MCF 10A (cell line): ENCODE measurements at places on chromosomes 1 and 21. TPM values are rescaled to one million over a fixed set of nuclear protein-coding genes. Genes with fewer than 3 reads are reported as not detected.

DNA sequence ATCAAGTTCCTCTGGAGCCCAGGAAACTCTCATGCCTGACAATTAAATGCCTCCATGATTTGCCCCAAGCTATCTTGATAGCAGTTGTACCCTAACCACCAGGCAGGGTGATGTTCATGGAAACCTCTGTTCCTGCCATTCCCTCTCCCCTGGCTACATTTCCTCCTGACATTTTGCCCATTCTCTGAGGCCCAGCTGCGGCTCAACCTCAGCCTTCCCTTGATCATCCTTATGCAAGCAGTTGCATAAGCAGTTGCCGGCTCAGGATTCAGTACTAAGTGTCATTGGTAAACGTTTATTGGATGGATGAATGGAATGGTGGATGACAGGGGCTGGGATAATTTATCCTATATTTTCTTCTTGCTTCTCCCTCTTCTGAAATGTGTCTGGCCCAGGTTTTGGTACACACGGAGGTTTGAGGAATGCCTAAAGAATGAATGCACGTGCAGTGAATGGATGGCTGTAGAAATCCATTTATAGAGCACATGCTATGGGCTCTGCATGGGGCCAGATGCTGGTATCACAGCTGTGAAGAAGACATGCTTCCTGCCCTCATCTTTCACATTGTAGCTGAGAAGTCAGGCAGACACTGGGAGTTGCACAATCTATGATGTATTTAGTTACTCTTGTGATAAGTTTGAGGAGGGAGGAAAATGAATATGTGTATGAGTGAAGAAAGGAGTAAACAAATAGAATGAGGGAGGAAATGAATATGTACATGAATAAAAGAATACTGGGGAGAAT, 261.8 kb downstream of the FOXD2 start:
- DNase-seq = no peak
- no peaks in the 10 kb centered on the region for H3K27me3 ChIP-seq
- no peaks in the 10 kb centered on the region for H3K36me3 ChIP-seq
- H3K27ac ChIP-seq = no peak overlapping the region
- no peak overlapping the region for H3K4me3 ChIP-seq

The FMO1 gene
- total RNA-seq = not detected in 2 replicates

The BCAR3 gene
- 83.6 and 130 TPM in 2 replicates for total RNA-seq

The FMO4 gene
- total RNA-seq = 0.63 and 1.5 TPM in 2 replicates

GRCh38 chr1:200328379-200328778, 81.5 kb downstream of the ZNF281 start:
- no peaks in the 10 kb centered on the region for H3K27me3 ChIP-seq
- peaks cover 9% of the 10 kb centered on the region for H3K4me1 ChIP-seq
- no peak for DNase-seq

The CAPN9 gene
- total RNA-seq = not detected in 2 replicates

DNA sequence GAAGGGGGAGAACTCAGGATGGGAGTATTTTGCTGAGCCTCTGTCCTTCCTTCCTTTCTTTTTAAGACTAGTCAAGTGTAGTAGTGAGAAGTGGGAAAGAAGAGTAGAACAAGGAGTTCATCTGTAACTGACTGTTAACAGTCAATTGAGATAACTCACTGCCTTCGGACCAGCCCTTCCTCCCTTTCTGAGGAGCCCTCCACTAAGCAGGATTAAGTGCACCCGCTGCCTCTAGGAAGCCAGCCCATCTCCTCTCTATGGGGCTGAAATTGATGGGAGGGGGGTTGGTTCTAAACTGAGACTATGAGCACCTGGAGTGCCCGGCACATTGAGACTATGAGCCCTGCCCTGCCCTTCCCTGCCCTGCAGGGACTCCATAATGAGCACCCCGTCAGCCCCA, 72.7 kb upstream of the TINAGL1 start:
- H3K27me3 ChIP-seq = peaks cover 9% of the 10 kb centered on the region
- no peak for DNase-seq
- no peaks in the 10 kb centered on the region for H3K36me3 ChIP-seq
- peaks cover 9% of the 10 kb centered on the region for H3K4me1 ChIP-seq
- no peak overlapping the region for H3K27ac ChIP-seq

DNA sequence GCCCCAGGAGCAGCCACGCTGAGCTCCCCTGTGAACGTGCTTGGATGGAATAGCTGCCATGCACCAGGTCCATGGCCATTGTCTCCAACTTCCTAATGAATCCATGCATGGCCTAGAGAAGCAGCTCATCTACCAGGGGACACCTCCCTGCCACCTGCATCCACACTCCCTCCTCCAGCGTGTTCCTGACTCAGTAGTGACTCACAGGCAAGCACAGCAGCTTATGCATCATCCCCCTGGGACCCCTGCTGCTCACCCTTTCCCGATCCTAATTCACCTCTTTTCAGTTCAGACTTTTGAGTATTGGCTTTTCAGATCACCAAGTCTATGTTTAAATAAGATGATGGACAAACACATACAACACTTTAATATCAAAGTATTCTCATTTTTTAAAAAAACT, 39.9 kb upstream of the TADA1 start:
- no peaks in the 10 kb centered on the region for H3K27me3 ChIP-seq
- DNase-seq = peak; percentile 56
- peaks cover 6% of the 10 kb centered on the region for H3K36me3 ChIP-seq

- H3K4me1 ChIP-seq = no peaks in the 10 kb centered on the region
- DNase-seq = no peak
- H3K27ac ChIP-seq = no peak overlapping the region
- no peaks in the 10 kb centered on the region for H3K27me3 ChIP-seq
- no peaks in the 10 kb centered on the region for H3K36me3 ChIP-seq
Measured at GRCh38 chr1:145601593-145601992, 6.2 kb upstream of the GPR89A start.

The TTC39A gene
- 0.35 and 1.2 TPM in 2 replicates for total RNA-seq

- H3K27ac ChIP-seq = no peak overlapping the region
- peaks cover 97% of the 10 kb centered on the region for H3K27me3 ChIP-seq
- no peaks in the 10 kb centered on the region for H3K36me3 ChIP-seq
- no peaks in the 10 kb centered on the region for H3K4me1 ChIP-seq
- H3K4me3 ChIP-seq = no peak overlapping the region
Measured at GRCh38 chr1:216183007-216183406, 240.2 kb downstream of the USH2A start.

DNA sequence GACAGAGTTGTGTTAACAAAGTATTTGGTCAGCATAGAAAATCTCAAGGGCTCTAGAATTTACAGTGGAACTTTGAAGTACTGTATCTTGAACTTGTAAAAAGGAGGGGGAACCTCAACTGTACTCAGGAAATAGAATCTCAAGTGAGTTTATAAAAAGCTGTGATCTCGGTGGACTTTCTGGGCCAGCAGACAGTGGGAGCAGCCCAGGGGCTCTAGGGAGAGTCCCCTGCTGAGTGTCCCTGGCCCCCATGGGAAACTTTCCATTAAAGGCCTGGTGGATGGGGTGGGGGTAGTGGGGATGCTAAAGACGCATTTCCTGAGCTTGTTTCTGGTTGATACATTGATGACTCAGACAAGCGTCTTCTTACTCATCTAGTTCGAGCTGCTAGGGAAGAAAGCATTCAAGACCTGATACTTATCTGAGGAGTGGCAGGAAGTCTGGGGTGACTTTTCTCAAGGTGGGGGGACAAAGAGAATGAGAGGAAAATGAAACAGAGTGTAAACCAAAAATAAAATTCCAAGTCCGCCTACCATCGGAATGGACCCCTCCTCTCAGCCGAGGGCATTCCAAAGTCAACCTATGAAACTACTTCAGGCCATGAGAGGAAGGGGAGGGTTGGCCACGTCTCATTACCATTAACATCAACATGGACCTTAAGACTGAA, 65.5 kb downstream of the NID1 start:
- peak overlapping the region; percentile 71 for H3K27ac ChIP-seq
- DNase-seq = peak; percentile 94
- H3K27me3 ChIP-seq = no peaks in the 10 kb centered on the region
- peak overlapping the region; percentile 0 for H3K4me3 ChIP-seq
- H3K4me1 ChIP-seq = peaks cover 45% of the 10 kb centered on the region
- H3K36me3 ChIP-seq = no peaks in the 10 kb centered on the region

GRCh38 chr1:29511436-29511835, 275.1 kb downstream of the PTPRU start:
- no peak overlapping the region for H3K27ac ChIP-seq
- H3K36me3 ChIP-seq = no peaks in the 10 kb centered on the region
- H3K4me3 ChIP-seq = no peak overlapping the region
- no peaks in the 10 kb centered on the region for H3K4me1 ChIP-seq

The HAO2 gene
- not detected in 2 replicates for total RNA-seq

GRCh38 chr1:167289966-167290365, 69.3 kb downstream of the POU2F1 start:
- peaks cover 13% of the 10 kb centered on the region for H3K4me1 ChIP-seq
- H3K27me3 ChIP-seq = no peaks in the 10 kb centered on the region
- DNase-seq = no peak
- H3K36me3 ChIP-seq = no peaks in the 10 kb centered on the region
- no peak overlapping the region for H3K4me3 ChIP-seq

The FNBP1L gene
- total RNA-seq = 30.7 and 31.8 TPM in 2 replicates

- H3K36me3 ChIP-seq = no peaks in the 10 kb centered on the region
- H3K27ac ChIP-seq = no peak overlapping the region
- peaks cover 6% of the 10 kb centered on the region for H3K4me1 ChIP-seq
- H3K4me3 ChIP-seq = no peak overlapping the region
- no peaks in the 10 kb centered on the region for H3K27me3 ChIP-seq
- DNase-seq = no peak
Measured at GRCh38 chr21:28256420-28256831, 736.3 kb downstream of the LTN1 start.

The TMEM200B gene
- total RNA-seq = not detected in 2 replicates

- no peaks in the 10 kb centered on the region for H3K27me3 ChIP-seq
- peaks cover 39% of the 10 kb centered on the region for H3K4me1 ChIP-seq
- DNase-seq = peak; percentile 58
Measured at GRCh38 chr1:211326528-211327345, at the start of gene TRAF5. TSS of gene TRAF5 (plus strand) at chr1:211326833. CDS start at chr1:211353240, 26,407 bp downstream.
